GM12892 (cell line): ENCODE measurements at places on chromosomes 6 and 20.
A peak's percentile ranks its signal among the peaks of the same experiment; 100 is the strongest.

GRCh38 chr6:16316741-16317251, 78.4 kb downstream of the GMPR start:
- DNase-seq, result no peak

DNA sequence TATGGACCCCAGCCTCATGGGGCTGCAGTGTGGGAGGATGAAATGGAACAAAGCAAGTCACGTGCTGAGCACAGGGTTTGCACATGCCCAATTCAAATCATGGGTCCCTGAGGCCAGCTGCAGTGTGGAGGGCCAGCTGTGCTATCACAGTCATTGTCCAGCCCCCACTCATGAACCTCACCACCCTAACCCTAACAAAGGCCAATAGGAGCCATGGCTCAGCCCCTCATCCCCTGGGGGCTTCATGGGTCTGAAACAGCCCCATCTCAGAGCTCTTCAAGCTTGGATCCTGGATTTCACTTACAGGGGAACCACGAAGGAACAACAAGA, 125.6 kb upstream of the MAFB start:
- no peak for DNase-seq

DNA sequence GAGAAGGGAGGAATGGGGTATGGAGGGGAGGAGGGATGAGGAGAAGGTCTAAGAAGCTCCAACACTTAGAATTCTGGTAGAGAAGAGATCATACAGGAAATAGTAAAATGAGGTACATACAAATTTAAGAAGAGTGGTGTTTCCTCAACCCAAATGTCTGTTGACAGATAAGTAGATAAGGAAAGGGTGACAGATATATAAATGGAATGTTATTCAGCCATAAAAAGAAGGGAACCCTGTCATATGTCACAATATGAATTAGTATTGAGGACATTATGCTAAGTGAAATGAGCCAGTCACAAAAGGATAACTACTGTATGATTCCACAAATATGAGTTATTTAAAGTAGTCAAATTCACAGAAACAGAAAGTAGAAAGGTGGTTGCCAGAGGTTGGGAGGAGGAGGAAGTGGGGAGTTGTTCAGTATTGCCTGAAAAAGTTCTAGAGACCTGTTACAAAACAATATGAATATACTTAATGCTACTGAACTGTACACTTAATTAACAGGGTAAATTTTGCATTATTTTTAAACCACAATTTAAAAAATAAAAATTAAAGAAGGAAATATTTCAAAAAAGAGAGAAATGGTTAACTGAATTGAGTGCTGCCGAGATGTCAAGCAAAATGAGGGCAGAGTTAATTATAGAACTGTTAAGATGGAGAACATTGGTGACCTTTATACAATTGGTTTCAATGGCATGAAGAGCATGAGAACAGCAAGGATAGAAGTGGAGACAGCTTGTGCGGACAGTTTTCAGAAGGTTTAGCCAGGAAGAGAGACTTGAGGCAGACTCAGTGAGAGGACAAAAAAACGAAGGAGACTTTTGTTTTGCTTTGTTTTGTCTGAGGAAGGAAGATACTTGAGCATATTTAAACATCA, 47.6 kb upstream of the ADGRF4 start:
- DNase-seq, result no peak

DNA sequence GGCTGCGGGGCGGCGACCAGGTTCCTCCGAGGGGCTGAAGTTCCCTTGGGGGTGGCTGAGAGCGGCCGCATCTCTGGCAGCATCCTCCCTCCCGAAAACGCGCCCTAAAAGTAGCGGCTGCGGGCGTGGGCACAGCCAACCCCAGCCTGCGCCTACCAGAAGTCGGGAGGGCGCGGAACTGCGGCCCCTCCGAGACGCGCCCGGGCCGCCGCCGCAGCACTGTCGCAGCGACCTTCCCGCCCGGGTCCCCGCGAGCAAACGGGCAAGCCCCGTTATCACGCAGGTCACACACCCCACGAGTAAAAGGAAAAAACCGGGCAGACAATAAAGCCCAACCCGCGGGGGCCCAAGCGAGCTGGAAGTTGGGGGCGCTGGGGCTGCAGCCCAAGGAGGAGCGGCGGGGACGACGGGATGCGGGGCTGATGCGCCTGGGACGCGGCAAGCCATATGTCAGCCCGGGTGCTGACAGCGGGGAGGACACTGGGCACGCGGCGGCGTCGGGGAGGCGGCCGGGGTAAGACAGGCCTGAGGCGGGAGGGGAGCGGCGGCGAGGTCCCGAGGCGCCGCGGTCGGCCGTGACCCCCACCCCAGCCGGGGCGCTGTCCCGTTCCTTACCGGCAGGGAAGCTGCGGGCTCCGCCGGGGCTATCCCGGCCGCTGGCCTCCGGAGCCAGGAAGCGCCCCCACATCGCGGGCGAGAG, 659 bp downstream of the CEP85L start:
- DNase-seq, result peak; percentile 30

GRCh38 chr20:3674447-3674846, 7.4 kb downstream of the ADAM33 start:
- DNase-seq, result no peak

- no peak for DNase-seq
Measured at GRCh38 chr20:7346026-7346425, 578.5 kb downstream of the BMP2 start.

DNA sequence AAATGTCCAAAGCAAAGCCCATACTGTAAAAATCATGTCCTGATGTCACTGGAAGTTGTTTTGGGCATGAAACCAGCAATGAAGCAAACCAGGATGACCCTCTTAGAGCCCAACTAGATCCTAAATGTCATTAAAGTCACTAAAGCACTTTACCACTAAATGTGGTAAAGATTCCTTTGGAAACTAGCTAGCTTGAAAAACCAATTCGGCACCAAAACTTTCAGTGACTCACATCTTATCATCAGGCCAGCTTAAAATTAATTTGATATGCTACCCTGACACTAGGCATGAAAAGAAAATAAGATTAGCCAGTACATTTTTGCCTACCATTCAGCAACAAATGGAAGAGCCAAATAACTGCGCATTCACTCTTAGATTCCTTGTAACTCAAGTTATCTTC, 145.8 kb downstream of the PACRG start:
- DNase-seq, result no peak

DNA sequence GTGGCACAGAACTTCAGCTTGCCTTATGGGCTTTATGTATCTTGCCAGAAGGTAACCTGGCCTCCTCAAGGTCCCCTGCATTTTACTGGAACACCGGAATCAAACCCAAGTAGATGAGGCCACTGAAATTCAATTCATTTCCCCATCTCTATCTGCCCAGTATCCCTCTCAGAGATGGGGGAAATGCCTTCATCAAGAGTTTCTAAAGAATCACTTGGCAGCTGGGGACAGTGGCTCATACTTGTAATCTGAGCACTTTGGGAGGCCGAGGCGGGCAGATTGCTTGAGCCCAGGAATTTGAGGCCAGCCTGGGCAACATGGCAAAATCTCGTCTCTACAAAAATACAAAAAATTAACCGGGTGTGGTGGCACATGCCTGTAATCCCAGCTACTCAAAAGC, 12.9 kb downstream of the MDGA1 start:
- no peak for DNase-seq

DNA sequence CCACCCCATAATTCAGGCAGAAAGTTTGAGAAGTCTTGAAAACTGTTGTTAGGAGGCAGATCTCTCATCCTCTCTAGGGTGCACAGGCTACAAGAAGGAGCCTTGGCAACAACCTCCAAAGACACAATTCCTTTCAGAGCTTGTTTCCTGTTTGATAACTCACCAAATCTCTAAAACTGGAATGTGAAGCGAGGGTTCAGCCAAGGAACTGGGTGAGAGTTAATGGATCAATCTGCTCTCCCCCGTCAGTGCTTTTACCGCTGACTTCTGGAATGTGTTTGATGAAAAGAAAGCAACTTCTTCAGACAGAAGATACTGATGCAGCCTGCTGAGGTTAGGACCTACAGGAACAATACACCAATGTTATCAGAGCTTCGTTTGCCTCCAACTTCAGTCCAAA, 171.8 kb upstream of the BMP2 start:
- DNase-seq, result no peak

- DNase-seq, result no peak
Measured at GRCh38 chr20:59940956-59941294, 736 bp downstream of the FAM217B start.

GRCh38 chr6:107491138-107491609, 1.3 kb downstream of the SOBP start:
- peak; percentile 14 for DNase-seq

GRCh38 chr20:44120676-44121425, 66.1 kb downstream of the JPH2 start:
- DNase-seq, result no peak

- no peak for DNase-seq
Measured at GRCh38 chr6:39527792-39528564, 197.2 kb downstream of the KIF6 start.

DNA sequence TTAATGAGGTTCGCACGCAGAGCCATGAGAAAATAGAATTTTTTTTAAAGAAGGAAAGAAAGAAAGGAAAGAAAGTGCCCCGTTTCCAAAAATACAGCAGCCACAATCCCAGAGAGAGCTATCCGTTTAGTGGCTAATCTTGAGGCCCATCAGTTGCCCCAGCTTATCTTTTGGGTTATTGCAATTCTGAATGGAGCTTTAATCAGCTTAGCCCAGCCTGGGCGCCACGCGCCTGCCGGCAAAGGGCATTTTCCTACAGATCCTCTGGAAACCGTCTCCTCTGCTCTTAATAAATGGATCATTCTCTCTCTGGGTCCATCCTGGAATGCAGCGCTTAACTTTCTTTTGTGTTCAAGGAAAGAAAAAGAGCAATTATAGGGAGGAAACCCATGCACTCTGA, 413.3 kb downstream of the MAFB start:
- DNase-seq, result no peak

DNA sequence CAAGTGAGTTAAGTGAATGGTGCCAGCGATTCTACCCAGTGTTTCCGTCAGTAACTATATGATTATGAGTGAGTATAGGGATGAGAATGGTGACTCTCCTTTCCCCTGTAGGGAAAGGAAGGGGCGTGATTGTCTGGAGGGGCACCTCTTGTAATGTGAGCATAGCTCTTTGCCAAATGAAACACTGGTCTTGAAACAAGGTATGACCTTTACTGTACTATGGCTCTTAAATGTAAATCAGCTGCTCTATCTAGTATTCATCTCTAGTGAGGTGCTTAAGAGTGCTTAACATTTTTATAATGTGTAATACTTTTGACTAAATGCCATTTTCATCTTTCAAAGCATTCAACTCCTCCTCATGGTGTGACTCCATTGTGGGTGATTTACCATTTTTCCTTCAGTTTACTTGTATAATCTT, 11.0 kb downstream of the PANK2 start:
- DNase-seq, result no peak

- no peak for DNase-seq
Measured at GRCh38 chr20:8321001-8321400, 188.9 kb downstream of the PLCB1 start.

- no peak for DNase-seq
Measured at GRCh38 chr6:51619042-51619799, 468.2 kb downstream of the PKHD1 start.

DNA sequence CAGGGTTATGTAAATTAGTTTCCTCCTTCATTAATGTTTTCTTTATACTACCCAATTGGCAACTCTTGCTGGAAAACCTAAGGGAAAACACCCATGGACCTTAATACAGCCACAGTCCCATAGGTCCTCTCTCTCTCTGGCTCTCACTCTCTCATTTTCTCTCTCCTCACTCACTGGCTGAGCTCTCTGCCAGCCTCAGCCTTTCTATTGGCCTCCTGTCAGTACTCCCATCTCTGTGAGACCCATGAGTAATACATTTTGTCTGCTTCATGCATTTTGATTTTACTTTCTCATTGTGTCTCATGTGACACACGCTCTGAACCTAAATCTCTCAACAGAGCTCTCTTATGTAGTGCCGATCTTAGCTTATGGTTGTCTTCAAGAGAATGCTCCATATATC, 907.5 kb downstream of the C6orf118 start:
- no peak for DNase-seq

- DNase-seq, result peak; percentile 5
Measured at GRCh38 chr20:6828794-6829423, 61.4 kb downstream of the BMP2 start.

DNA sequence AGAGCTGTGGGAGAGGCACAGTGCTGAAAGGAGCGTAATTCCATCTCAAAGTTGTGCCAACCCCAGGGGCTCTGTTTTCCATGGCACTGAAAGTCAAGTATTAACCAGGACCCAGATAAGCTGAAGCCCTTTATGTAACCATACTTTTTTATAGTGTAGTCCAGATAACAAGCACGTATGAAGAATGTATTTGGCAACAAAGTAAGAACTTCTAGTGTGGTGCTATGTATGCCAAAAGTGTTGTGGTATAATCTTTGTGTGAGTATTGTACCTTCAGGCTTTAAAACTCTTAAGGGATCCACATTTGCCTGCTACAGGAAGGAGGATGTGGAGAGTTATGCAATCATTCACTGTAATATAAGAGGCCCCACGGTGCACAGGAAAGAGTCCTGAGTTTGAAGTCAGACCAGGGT, 129.4 kb downstream of the IBTK start:
- DNase-seq, result no peak

GRCh38 chr6:65745614-65746013, 38.6 kb upstream of the EYS start:
- DNase-seq, result no peak

GRCh38 chr20:45507011-45507820, 8.2 kb downstream of the SPINT3 start:
- no peak for DNase-seq

DNA sequence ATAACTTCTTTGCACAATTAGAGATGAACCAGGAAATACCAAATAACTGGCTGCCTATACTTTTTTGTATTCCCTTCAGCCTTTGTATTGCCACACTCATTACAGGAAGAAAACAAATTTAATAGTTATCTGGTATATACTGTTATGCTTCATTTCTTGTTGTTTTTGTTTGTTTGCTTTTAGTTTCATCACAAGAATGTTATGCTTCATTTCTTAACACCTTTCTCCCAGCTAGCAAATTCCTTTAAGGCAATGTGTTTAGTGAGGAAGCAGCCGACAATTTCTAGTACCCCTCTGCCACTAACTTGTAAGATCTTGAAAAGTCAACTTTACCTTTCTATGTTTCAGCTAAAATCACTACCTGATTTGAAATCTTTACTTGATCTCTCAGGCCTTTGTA, 1.4 kb downstream of the NCOA6 start:
- no peak for DNase-seq

- no peak for DNase-seq
Measured at GRCh38 chr20:36854348-36855240, 21.3 kb upstream of the TLDC2 start.

- DNase-seq, result no peak
Measured at GRCh38 chr6:154468760-154469159, 41.7 kb downstream of the CNKSR3 start.

GRCh38 chr20:2387580-2387979, 6.9 kb downstream of the TGM6 start:
- DNase-seq, result no peak

DNA sequence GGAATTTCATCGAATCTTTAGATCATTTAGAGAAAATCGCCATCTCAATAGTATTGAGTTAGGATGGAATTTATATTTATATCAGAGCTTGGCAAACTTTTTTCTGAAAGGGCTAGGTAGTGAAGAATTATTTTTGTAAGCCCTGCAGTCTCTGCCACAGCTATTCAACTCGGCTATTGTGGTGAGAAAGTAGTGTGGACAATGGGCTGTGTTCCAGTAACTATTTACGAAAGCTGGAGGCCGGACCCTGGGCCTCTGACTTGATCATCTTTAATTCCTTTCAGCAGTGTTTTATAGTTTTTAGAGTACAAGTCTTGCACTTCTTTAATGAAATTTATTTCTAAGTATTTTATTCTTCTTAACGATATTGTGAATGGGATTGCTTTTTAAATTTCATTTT, 201.5 kb downstream of the FARS2 start:
- DNase-seq, result no peak
